ENCODE measurements at places on chromosomes 6 and 20.

DNA sequence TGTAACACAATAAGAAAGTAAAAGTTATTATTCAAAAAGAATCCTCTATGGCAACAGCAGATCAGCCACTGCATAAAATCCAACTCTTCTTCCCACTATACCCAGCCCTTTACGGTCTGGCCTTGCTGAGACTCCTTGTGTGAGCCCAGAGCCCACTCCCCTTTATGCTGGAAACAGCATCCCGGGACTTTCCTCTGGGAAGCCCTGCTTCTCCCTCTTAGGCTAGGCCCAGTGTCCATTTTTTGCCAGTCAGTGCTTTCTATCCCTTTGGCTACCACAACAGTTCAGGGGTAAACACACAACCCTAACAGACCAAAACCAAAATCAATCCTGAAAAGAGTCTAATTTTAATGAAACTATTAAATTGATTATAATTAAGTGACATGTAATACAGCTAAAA is 20.6 kb downstream of the FKBP5 start:
- DNase-seq = no peak

GRCh38 chr6:142764311-142764710 is 180.7 kb downstream of the HIVEP2 start:
- DNase-seq = no peak

DNA sequence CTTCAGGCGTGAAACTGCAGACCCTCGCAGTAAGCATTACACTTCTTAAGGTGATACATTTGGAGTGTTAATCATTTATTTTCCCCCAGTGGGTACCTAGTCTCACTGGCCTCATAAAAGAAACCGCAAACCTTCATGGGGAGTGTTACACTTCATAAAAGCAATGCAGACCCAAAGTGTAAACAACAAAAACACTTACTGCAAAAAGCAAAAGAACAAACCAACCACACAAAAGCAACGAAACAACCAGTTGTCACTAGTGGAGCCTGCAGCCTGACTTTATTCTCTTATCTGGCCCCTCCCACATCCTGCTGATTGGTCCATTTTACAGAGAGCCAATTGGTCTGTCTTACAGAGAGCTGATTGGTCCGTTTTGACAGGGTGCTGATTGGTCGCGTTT is 23.8 kb downstream of the LY86 start:
- no peak for DNase-seq

GRCh38 chr6:137699031-137699683 is 167.9 kb upstream of the TNFAIP3 start:
- DNase-seq = no peak

GRCh38 chr6:137661601-137662000 is 167.4 kb upstream of the OLIG3 start:
- peak; percentile 37 for DNase-seq

DNA sequence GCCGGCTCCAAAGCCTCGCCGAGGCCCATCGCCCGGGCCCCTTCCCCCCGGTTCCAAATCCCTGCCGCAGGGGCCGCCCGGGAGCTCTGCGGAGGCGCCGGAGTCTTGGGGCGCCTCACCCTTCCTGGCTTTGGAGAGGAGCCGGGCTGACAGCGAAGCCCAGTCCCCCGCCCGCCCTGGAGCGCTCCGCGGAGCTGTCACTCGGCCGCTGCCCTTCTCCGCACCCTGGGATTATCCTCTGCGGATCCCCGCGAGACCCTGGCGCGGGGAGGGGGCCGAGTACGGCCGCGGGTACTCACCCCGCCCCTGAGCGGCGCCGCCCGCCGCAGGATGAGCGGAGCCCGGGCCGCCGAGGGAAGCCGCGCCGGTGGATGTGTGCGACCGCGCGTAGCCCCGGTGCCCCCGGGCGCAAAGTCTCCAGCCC is 343 bp downstream of the SNAP91 start:
- no peak for DNase-seq

- DNase-seq = no peak
Observed at GRCh38 chr6:38413102-38413800, 226.5 kb downstream of the BTBD9 start.

- no peak for DNase-seq
Observed at GRCh38 chr20:25989196-25989595, 292.5 kb upstream of the ZNF337 start.

DNA sequence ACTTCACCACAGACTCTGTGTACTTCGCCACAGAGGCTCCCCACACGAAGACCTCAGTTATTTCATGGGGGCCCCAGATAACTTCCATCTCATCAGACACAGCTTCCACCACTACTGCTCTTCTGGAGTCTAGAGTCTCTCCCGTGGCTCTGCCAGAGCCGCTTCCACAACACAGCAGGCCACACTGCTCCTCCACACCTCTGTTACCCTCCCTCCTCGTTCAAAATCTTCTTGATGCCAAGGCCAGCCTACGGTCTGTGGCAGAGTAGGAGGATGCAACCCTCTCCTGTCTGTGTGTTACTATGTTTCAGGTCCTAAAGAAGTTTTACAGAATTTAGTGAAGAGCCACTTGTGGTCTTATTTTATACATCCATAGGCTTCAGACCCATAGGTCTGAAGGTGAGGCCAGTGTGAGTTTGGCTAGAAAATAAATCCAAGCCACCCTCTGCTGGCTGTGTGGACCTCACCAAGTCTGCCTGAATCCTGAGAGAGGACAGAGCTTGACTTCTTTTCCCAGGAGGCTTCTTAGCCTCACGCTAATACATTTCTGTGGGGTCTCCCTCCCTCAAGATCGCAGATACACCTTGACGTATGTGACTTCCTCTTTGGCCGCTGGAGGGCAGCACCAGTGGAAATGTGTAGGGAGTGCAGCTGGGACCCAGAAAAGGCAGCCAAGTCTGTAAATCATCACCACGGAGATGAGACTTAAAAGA is 197.7 kb downstream of the FAXC start:
- DNase-seq = no peak

DNA sequence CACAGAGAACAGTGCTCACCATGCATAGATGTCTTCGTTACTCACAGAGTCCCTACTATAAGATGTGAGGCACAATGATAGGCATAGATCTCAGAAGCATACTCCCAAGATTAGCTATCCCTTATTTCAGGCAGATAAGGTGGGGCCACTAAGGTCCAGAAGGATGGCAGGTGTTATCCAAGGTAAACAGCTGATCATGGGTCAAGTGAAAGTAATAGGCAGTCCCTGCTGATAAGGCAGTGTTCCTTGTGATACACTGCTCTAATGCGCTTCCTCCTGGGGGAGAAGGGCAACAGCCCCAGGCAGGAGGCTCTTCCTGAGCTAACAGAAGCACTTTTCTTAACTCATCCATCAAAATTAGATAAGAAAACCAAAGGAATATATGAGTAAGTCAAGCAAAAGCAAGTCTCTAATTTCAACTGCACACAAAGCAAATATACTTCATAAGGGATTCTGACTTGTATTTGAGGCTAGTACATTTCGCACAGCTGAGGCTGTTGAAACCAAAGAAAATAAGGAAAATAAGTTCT is 42.2 kb downstream of the METTL24 start:
- no peak for DNase-seq

DNA sequence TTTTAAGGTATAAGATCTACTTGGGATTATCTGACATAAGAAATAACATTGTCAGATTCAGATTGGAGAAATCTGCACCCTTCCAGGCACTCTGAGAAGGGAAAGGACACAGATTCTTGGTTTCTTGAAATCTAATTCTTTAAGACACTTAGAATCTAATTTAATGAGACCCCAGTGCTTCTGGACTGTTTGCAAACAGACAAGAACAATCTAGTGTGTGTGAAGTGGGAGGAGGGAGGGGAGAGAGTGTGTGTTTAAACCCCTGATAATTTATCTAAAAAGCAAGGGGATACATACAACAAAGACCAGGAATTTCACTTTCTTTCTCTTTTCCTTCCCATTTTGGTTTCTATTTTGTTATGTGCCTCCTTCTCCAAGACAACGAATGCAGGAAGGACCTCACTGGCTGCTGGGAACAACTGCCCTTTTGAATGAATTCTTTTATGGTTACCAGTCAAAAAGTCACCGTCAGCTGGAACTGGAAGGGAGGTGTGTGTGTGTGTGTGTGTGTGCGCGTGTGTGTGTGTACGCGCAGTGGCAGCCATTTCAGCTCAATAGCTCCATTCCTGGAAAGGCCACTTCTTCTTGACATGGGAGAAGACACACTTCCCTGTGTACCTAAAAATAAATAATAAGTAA is 129.4 kb downstream of the BCAS1 start:
- no peak for DNase-seq

DNA sequence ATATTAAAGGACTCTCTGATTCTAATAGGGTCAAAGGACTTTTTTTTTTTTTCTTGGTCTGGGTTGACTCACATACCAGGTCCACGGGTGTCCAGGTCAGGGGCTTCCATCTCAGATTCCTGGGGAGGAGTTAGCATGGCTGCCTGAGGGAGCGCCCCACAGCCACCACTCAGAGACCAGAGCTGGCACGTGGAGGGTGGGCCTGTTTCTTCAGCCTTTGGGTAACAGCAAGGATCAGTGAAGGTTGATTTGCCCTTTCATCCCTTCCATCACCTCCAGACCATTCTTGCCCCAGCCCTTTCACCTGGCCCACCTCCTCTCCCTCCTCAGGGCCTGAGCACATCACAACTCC is 5.9 kb upstream of the GPSM3 start:
- no peak for DNase-seq

DNA sequence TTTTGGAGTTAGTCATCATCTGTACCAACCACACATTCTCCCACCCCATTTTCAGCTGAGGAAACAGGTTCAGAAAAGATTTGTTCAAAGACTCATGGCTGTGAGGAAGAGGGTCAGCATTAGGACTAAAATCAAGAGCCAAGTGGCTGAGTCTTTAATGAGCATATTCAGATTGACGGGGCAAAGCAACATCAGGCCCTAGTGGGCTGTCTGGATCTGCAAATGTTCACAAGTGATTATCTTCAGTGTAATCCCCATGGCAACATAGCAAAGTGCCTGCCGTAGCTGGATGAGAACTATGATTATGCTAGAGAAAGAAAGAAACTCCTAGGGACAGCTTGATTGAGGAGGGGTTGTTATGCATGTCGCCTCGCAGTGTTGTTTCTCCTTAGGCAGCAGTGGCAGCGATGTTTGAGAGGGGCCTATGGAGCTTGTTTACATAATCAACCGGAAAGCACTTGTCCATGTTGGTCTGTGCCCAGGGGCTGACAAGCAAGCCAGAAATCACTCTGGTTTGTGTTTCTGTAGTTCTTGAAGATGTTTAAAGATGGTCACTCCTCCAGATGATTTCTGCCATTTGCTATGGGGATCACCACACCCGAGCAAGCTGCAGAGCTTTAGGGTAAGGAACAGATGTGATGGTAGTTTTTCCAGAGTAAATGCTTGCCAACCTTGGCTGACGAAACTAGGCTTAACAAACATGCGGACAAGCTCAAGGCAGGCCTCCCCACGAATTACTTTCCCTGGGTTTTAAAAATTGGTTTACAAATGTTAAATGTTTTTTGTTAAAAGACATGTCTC is 124.3 kb upstream of the MLIP start:
- DNase-seq = no peak

DNA sequence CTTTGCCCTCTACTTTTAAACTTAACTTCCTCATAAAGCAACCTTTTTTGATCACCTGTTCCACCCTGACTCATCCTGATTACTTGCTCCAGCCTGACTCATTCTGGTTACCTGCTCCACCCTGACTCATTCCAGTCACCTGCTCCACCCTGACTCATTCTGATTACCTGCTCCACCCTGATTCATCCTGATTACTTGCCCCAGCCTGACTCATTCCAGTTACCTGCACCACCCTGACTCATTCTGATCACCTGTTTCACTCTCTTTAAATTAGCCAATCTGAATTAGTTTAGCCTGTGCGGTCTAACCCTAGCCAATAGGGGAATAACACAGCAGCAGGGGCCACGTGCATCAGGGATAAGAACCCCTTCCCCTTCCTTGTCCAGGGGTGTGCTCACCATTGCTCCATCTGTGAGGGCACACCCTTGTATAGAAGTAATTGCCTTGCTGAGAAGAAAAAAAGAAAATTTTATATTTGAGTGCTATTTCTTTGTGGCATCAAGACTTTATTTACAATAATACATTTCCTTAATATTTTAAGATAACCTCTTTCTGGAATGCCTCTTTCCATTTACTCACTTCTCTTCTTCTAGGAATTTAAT is 17.9 kb downstream of the HLA-G start:
- no peak for DNase-seq

GRCh38 chr6:168496997-168497331 is 56.0 kb downstream of the SMOC2 start:
- no peak for DNase-seq

DNA sequence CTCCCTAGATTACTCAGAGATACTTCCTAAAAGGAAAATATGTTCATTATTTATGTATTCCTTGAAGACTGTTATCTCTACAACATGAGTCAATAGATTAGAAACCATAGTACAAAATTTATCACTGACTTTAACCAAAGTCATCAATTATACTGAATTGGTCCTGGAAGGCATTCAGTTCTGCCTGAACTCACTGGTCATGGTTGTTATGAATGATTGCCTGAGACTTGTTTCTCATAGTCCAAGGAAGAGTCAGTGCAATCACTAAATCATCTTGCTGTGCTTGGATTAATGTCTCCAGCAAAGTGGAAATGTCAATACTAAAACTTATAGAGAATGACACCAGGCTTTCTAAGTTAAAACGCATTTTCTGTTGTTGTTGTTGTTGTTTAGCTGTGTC is 878.6 kb upstream of the MANEA start:
- DNase-seq = no peak

GRCh38 chr6:43107344-43108062 is 31.4 kb downstream of the PTK7 start:
- no peak for DNase-seq

GRCh38 chr6:125357515-125358256 is 55.9 kb upstream of the HDDC2 start:
- no peak for DNase-seq

GRCh38 chr6:139146317-139146726 is 11.4 kb downstream of the HECA start:
- DNase-seq = no peak

GRCh38 chr6:32868257-32868788 is 14.3 kb downstream of the PSMB9 start:
- DNase-seq = peak; percentile 78

DNA sequence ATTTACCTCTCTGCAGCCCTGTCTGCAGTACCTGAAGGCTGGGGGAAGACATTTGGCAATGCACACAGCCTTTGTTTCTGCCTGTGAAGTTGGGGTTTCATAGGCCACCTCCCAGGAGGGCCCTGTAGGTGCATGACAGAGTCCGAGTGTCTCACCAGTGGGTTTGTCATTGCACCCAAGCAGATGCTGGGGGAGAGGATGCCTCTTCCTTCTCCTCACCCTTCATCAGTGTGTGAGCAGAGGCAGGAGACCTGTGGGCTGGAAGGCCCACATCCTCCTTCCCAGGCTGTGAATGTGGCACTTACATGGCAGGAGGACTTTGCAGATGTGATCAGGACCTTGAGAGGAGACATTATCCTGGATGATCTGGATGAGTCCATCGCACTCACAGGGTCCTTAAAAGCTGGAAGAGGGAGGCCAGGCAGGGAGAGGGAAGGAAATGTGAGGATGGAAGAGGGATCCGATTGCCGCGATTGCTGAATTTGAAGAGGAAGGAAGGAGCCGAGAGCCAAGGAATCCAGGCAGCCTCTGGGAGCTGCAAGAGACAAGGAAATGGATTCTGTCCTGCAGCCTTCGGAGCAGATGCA is 30.4 kb downstream of the SYNJ2 start:
- DNase-seq = no peak

- no peak for DNase-seq
Observed at GRCh38 chr6:4078691-4079471, at the start of gene FAM217A. Gene FAM217A (minus strand): TSS chr6:4079137. CDS start chr6:4077414, 1,723 bp downstream.

Measured in activated CD8-positive, alpha-beta memory T cell treated with anti-CD3 and anti-CD28 coated beads for 1 hour (primary cell).